Bronchus fibroblast of lung (primary cell): ENCODE measurements at places on chromosomes 16 and 17. TPM values are rescaled to one million over a fixed set of nuclear protein-coding genes. Genes with fewer than 3 reads are reported as not detected.

The TNFSF13 gene
- total RNA-seq: 1.2 TPM in 2 replicates

The PRPSAP1 gene
- 16.1 and 18.6 TPM in 2 replicates for total RNA-seq

The C17orf107 gene
- total RNA-seq: 2.5 and 4.0 TPM in 2 replicates

The CENPN gene
- 44.9 and 45.8 TPM in 2 replicates for total RNA-seq

The KRT28 gene
- total RNA-seq: not detected in 2 replicates

The BCL6B gene
- under 0.01 and 1.0 TPM in 2 replicates for total RNA-seq

The SOX15 gene
- total RNA-seq: 2.4 and 2.7 TPM in 2 replicates

The TBC1D3H gene
- total RNA-seq: not detected in 2 replicates

The GAN gene
- 1.7 and 1.9 TPM in 2 replicates for total RNA-seq

The IRX3 gene
- 0.15 and 1.2 TPM in 2 replicates for total RNA-seq

The CMTM2 gene
- total RNA-seq: not detected in 2 replicates

The KRT39 gene
- not detected in 2 replicates for total RNA-seq

The IQCK gene
- 7.1 and 9.2 TPM in 2 replicates for total RNA-seq
